Hepatocyte (in vitro differentiated cells): ENCODE measurements at places on chromosomes 12 and 14. TPM values are rescaled to one million over a fixed set of nuclear protein-coding genes. Genes with fewer than 3 reads are reported as not detected.

Gene CCDC177
- total RNA-seq = 0.23 TPM in 1 of 2 replicates, not detected in the other

Gene PPP1R1A
- total RNA-seq = 14.0 and 19.9 TPM in 2 replicates

Gene RND1
- total RNA-seq = 25.8 and 39.1 TPM in 2 replicates

Gene PMCH
- 1.3 TPM in 1 of 2 replicates, not detected in the other for total RNA-seq

Gene PTPRQ
- total RNA-seq = 0.03 and 0.08 TPM in 2 replicates

Gene SCN8A
- total RNA-seq = 0.92 and 2.6 TPM in 2 replicates

Gene NINJ2
- total RNA-seq = 0.70 and 0.92 TPM in 2 replicates

Gene PPM1H
- total RNA-seq = 19.6 and 21.8 TPM in 2 replicates

Gene TAS2R46
- total RNA-seq = 2.6 and 2.9 TPM in 2 replicates

Gene GALNT6
- total RNA-seq = 28.4 and 41.3 TPM in 2 replicates

Gene TSPAN8
- total RNA-seq = 639 and 683 TPM in 2 replicates

Gene ACOT2
- total RNA-seq = 58.8 and 70.2 TPM in 2 replicates

Gene RACGAP1
- 22.1 and 22.2 TPM in 2 replicates for total RNA-seq

Gene CNTN1
- total RNA-seq = 2.4 and 4.1 TPM in 2 replicates

Gene SAMD15
- total RNA-seq = 0.90 and 1.2 TPM in 2 replicates

Gene CEBPE
- total RNA-seq = not detected in 2 replicates

Gene MMP14
- 122 and 160 TPM in 2 replicates for total RNA-seq

Gene ANKS1B
- 0.40 and 2.2 TPM in 2 replicates for total RNA-seq

Gene ACOT4
- 2.5 and 2.8 TPM in 2 replicates for total RNA-seq

Gene B3GNT4
- total RNA-seq = 0.13 TPM in 1 of 2 replicates, not detected in the other

Gene DAO
- total RNA-seq = 0.90 and 2.2 TPM in 2 replicates

Gene TAS2R31
- total RNA-seq = 6.2 and 9.4 TPM in 2 replicates

Gene TAS2R13
- 2.1 and 3.2 TPM in 2 replicates for total RNA-seq
